ENCODE measurements at places on chromosomes 1 and 21.
A peak's percentile ranks its signal among the peaks of the same experiment; 100 is the strongest.

DNA sequence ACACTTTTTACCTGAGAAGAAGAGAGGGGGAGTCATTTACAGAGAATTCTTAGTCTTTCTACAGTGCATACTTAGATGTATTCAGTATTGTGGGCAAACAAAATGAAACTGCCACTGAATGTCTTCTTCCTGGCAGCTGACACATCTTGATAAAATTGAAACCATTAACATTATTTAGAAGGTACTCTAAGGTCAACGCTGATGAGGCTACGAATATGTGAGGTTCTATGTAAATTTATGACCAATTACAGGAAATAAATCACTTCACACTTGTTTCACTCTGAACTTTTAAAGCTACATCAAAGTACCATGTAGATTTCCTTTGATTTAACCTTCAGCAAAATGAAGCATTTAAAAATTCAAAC is 51.3 kb upstream of the GFI1 start:
- peak; percentile 60 for DNase-seq

DNA sequence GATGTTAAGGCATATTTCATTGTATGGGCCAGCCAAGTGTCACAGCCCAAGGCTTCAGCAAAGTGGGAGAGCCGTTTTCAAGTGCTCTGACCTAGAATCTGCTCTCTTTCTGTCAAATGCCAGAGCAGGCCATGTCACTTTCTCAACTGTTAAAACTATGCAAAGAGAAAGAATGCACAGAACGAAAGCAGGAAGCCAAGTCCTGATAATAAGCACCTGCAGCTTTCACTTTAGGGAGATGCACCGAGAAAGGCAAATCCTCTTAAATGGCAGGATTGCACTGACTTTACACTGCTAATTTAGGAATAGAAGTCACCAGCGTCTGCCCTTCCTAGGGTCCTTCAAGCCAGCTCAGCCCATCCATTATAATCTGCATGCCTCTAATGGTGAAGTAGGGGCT is 49.2 kb upstream of the NTPCR start:
- no peak for DNase-seq

DNA sequence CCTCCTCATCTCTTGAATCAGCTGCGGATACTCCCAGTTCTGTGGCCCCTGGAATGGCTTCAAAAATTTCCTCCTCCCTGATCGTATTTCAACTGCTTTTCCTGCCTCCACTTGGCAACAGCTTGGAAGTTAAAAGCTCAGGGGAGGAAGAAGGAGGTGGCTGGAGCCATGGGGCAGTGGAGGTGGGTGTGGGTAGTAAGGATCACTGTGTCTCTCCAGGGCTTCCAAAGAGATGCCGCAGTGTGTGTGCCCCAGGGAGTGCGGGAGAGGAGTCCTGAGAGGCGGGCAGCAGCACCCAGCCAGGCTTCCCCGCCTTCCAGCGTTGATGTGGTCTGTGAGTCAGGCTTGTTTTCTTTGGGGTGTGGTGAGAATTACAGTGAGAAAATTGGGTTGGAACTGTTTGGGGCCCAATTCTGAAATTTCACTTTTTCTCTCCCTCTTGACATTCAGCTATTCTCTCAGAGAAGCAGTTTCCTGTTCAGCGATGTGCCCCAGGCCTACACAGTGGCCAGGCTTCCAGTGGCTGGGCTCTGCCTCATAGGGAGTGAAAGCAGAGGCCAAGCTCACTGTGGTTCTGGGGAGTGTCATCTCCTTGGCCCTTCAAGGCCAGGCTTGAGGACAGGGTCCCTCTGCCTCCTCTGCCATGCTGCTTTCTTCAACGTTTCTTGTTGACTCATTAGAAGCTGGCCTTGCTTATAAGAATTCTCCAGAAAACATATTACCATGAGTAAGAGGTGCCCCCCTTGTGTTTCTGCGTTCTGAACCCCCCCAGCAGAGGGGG is 69.0 kb downstream of the PGM1 start:
- DNase-seq: no peak

- no peak for DNase-seq
Observed at GRCh38 chr1:29152046-29152805, 28.5 kb upstream of the TMEM200B start.

- DNase-seq: no peak
Observed at GRCh38 chr1:65198096-65198495, 50.1 kb downstream of the AK4 start.

DNA sequence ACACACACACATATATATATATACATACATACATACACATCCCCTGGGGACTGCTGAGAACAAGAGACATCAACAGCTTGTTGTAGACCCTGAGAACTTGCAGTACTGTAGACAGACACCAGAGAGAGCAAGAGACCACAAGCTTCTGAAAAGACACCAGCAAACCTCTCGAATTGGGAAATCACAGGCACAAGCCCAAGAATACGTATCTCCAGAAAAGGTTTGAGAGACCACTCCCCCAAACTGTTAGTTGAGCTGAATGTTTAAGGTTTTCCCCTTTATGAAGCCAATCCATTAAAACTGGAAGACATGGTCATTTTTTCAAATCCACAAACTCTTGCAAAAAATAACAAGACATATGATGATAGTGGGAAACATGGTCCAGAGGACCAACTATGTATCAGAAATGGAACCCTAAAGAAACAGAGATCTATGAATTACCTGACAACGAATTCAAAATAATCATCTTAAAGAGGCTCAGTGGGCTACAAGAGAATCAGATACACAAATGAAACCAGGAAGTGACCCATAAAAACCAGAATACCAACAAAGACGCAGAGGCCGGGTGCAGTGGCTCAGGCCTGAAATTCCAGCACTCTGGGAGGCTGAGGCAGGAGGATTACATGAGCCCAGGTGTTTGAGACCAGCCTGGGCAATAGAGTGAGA is 45.1 kb downstream of the SLC2A1 start:
- peak; percentile 92 for DNase-seq

DNA sequence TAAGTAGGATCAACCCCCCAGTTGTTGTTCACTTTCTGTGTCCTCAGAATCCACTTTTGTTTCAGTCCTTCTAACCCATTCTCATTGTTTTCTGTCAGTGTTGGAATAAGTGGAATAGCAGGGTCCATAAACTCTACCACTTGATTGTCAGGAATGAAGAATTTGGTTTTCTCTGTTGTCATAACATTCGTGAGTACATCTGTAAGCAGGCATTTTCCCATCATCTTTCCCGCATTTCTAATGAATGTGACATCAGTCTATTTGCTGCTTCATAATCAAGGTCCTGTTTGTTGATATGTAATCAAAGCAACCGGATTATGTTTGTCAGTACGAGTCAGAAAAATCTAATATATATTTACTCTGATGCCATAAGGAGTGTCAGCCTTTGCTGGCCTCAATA is 147.1 kb downstream of the KIF26B start:
- no peak for DNase-seq
